ENCODE measurements at places on chromosomes 4 and X.

GRCh38 chrX:110373310-110373709, 14.7 kb downstream of the RTL9 start:
- no peak for DNase-seq

GRCh38 chr4:170102426-170102825, 12.7 kb upstream of the AADAT start:
- no peak for DNase-seq

DNA sequence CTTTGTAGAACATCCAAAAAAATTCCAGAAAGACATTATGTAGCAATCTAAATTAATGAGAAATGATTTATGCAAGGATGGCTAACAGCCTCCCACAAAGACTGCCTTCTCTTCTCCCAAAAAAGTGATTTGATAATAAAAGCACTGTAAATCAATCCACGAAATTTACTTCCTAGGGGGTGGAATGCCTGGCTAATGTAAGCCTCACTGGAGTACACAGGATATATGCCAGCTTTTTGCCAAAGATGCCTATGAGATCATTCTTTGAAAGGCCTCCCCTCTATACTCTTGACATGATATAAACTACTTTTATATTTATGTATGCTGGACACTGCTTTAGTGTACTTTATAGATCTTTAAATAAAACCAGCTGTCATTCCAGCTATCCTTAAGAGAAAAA, 211.1 kb downstream of the ADAMTS3 start:
- peak; percentile 23 for DNase-seq

DNA sequence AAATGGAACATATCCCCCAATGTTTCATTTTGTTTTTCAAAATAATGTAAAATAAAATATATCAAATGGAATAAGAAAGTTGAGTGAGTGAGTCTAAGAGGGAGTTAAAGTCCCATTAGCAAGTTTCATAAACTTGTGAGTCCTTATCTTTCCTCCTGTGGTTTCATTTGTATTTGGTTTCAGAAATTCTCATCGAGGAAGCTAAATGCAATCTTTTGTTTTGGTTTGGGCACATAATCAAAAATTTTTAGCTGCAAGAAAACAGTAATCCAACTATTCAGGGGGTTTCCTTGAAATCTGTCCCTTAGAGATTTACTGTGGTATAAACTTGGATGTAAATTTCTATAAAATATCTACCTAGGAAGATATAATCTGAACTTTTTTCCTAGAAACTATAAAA, 124.2 kb downstream of the CAMK2D start:
- DNase-seq, result peak; percentile 29

DNA sequence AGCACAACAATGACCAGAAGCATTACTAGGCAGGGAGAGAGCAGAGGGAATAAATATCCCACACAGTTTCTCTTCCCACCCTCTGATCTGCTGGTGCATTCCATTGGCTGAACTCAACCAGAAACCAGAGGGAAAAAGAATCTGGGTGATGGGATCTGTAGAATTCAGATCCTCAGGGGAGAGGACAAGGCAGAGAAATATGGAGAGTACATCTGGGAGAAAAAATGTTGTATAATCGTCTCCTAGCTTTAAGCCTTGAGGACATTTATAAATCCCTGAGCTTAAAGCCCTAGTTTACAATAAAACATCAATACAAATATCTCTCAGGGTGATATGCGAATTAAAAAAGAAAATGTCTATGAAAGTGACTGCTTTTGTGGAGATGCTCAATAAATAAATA, 368.1 kb upstream of the MAD2L1 start:
- no peak for DNase-seq

- no peak for DNase-seq
Measured at GRCh38 chr4:11367371-11367770, 61.3 kb downstream of the HS3ST1 start.

GRCh38 chr4:46329118-46329976, 60.6 kb downstream of the GABRA2 start:
- no peak for DNase-seq

DNA sequence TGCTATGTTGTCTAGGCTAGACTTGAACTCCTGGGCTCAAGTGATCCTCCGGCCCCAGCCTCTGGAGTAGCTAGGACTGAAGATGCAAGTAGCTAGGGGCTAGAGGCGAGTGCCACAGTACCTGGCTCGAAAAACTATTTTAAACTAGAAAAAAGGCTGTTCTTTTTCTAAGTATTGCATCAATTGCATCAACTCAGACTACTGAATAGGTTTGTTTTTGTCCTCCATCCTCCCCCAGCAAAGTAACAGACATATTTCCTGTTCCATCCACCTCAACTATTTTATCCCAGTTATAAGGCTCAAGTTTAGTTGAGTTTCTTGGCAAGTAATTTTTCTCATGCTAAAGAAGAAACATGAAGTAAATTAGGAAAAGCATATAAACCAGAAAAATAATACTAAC, 4.1 kb downstream of the SH3RF1 start:
- DNase-seq, result no peak

DNA sequence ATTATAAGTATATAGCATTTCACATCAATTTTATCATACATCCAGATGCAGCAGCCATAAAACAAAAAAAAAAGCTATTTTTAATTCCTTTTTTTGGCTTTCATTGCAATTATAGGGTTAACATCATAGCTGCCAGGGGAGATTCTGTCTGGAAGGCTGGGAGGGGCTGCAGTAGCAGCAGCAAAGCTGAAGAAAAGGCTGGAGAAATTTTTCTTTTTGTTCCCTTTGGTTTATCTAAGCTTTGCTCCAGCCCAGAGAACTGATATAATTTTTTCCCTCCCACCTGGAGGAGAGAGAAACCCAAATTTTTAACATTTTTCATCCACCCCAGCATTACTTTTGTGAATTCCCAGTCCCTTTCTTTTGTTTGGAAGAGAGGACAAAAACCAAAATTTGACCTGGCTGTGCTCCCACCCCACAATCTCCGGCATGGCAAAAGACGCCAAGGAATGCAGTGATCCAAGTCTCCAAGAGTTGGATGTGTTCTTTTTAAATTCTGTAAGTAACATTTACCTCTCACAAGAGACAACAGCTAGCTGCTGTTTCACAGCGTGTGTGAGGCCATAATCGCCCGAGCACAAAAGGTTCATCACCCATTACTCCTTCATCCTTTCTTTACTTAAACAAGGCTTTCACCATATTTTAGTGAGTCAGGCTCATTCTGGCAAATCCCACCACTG, 25.1 kb upstream of the FAM156A start:
- no peak for DNase-seq

DNA sequence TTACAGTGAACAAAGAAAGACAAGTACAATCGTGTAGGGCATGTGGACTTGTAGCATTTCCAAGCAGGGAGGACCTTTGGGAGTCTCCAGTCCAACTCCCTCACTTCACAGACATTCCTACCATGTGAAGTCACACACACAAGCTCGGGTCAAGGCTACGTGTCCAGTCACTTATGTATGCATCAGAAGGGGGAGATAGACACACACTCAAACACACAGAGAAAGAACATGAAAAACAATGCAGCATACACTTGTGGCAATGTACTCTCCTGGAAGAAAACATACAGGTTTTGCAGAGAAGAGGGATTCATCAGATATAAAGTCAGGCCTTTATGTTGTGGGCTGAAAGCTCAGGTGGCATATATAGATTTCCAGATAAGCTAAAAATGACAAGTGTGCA, 136.1 kb upstream of the MID1 start:
- DNase-seq, result peak; percentile 88

All from EL (cell line).